ENCODE measurements at places on chromosomes 7 and 10. TPM values are rescaled to one million over a fixed set of nuclear protein-coding genes. Genes with fewer than 3 reads are reported as not detected.

KAZALD1 gene
- polyA plus RNA-seq, result not detected

IKZF1 gene
- polyA plus RNA-seq, result 79.5 TPM

CNPY1 gene
- polyA plus RNA-seq, result not detected

CDK1 gene
- polyA plus RNA-seq, result 1.1 TPM

- no peak for DNase-seq
Measured at GRCh38 chr10:26799342-26799741, 61.4 kb downstream of the ABI1 start.

GRCh38 chr7:1883031-1883761, 213.1 kb downstream of the ELFN1 start:
- DNase-seq, result no peak

DNA sequence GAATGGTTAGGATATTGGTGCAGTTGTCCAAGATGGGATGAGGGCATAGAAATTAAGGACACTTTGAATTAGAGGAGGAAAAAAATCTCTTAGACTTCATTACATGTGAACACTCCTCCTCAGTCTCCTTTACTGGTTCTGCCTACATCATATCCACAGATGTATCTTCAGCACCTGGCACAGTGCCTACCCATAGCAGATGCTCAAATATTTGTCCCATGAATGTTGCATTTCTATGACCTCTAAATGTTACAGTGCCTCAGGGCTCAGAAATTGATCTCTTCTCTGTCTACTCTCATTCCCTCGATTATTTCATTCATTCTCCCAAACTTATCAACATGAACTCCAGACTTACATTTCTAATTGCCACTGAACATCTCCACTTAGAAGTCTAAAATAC, 17.1 kb downstream of the CNNM1 start:
- no peak for DNase-seq

DNA sequence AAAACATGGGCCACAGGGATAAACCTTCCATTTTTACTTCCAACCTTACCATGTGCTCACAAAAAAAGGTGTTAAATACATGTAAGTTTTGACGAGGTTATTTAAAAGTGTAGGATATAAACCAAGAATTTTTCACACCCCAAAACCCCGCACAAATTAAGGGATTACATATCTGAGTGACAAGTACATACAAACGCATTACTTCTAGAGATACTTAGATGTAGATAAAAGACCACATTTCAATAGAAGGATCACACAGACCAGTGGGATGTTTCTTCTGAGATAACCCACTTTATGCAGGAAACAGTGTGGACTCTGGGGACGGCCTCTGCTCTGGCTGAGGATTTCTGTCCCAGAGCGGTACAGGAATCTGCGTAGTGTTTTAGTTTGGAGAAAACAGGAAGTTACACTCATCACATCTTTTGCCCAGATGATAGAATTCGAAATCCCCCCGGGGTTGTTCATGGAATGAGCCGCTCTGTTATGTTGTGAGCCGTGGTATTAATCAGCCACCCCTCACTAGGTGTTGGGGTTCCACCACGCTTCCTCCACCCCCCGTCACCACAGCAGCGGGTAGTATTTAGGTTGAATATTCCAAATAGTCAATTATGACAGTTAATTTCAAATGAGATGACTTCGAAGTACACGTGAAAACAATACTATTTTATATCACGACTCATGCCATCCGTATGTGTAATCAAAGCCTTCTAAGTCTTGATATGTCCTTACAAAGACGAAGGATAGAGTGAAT, 1.3 kb upstream of the CUL1 start:
- peak; percentile 26 for DNase-seq

DNA sequence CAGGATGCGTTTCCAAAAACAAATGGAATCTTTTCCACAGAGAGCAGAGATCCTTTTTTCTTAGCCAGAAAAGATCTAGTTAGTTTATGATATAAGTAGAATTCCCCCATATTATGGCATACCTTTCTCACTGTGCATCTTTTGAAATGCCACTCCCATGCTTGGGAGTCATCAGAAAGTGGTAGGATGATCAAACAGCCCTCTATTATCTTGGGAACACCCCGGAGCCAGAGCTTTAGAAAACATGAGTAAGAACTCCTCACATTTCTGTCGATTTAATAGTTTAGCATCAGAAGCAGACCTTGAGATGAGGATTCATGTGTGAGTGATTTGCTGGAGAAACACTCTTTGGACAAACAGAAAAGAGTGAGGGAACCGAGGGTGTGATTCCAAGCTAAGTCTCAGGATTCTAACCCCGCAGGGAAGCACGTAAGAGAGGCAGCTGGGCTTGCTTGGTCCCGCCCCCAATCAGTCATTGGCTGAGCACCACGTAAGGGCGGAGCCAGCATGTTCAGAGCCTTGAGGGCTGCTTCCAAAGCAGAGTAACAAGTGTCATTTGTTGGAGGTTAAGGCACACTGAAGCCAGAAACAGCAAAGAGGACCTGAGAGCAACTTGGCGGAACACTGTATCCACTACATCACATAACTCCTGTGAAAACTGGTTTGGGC, 43.7 kb upstream of the NXPH1 start:
- DNase-seq, result no peak

- DNase-seq, result no peak
Measured at GRCh38 chr10:23478570-23478969, 39.7 kb downstream of the OTUD1 start.

Data from immature natural killer cell (primary cell).